ENCODE measurements at places on chromosomes 2 and 18.

DNA sequence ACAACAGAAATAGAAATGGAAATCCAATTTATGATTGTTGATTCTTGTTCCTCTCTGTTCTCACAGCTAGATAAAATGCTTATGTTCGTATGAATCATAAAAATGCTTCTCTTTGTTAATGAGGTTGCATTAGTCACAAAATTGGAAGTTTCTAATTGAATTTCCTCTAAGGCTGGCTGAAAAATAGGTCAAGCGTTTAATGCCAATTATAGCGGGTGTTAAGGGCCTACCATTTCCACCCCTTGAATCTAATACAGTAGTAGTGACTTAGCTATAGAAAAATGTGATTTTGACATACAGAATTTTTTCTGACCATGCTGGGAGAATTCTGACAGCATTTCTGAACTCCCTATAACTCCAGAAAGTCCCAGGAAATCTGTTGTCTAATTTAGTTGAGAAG is 107.1 kb downstream of the TTN start:
- no peak for DNase-seq

DNA sequence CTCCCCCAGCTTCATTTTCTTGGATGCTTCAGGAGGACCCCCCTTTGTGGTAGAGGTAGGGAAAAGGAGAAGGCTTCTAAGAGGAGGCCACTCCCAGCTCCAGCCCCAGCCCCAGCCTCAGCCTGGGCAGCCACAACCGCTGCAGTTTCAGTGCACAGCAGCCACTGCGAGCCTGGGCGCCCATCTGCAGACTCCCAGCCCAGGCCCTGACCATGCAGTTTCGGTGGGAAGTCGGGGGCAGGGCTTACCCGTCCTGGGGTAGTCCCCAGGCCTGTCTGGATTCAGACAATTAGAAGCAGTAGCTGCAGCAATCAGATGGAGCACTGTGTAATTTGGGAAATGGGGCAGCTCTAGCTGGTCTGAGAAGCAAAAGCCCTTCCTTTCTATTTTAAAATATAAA is 28.6 kb downstream of the ITM2C start:
- DNase-seq: no peak

- DNase-seq: no peak
Observed at GRCh38 chr18:62585274-62586150, 62.7 kb downstream of the ZCCHC2 start.

- DNase-seq: no peak
Observed at GRCh38 chr2:86087936-86088850, 17.5 kb downstream of the POLR1A start.

- no peak for DNase-seq
Observed at GRCh38 chr2:37350034-37350433, 5.6 kb downstream of the QPCT start.

GRCh38 chr2:215767625-215768024 is 245.7 kb downstream of the MREG start:
- no peak for DNase-seq

DNA sequence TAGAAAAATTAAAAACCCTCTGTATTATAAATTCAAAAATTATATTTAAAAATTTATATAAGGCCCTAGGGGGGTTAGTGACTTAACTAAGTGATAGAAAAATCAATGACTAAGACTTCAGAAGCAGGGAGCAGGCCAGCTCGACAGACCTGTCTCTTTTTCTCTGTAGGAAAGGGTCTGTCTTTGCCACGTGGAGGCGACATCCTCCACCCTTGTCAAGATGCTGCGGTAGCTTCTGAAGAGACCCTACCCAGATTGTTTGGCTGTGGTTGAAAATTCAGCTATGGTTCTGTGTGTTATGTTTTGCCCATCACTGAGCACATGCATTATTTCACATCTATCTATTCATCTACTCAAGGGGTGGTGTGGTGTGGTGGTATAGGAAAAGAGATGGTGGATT is 8.2 kb upstream of the SLC4A3 start:
- DNase-seq: no peak

DNA sequence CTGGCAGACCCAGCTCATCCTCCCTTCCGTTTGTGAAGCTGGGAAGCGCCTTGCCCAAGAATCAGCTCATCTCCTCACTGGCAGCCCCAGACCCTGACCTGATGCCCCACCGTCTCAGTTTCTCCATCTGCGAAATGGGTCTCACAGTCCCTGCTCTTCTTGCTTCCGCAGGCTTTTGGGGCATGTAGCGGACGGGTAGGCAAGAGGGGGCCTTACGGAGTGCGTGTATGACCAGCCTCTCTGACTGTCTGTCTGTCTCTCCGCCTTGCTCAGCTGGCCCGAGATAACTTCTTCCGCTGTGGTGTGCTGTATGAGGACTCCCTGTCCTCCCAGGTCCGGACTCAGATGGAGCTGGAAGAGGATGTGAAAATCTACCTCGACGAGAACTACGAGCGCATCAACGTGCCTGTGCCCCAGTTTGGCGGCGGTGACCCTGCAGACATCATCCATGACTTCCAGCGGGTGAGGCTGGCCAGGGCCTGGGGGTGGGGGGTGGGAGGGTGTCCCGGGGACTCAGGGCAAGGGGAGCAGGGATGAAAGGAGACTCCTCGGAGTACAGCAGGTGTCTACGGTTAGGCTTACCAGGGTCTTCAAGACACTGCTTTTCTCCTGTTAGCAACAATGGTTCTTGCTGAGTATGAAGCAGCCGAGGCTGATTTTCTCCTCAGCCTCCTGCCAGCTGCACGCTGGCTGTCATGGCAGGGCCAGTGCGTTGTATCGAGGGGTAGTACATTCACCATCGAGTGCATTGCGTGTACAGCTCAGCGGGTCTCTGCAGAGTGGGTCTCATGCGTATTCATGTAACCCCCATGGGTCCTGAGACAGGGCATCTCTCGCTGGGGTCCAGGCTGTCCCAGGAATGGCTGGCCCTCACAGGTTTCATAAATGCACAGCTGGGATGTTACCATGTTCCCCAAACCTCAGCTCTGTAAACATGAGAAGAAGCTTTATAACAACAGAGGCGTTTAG is 10.9 kb downstream of the ITM2C start:
- no peak for DNase-seq

DNA sequence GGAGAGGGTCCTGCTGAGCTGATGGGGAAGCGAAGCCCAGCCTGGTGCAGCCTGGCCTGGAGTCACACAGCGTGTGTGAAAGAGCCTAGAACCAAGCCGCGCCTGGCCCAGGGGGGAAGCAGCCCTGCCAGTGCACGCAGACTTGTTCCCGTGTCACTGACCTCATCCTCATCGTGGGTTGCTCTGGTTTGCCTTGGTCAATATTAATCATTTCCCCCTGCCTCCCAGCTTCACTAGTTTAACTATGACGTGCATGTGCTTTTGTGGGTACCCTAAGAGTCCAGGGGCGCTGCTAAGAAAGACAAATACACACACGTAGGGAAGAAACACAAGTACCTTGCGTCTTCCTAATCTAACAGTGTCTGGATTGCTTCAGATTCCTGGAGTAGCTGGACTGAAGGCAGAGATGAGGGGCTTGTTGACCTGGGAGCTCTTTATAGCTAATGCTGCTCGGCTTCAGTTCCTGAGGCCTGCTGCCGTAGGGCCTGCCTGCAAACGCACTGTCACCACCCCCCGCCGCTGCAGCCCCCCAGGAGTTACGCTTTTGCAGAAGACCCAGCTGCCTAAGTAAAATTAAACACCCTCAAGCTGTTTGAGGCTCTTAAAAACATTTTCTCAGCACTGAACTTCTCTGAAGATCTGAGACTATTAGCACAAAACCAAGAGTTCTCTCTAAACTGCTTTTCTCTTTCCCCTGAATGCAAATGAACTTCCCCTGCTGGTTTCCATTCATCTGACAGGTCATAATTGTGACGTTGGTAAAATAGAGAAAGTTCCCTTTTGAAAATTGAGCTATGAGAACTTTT is 159.2 kb downstream of the FAM210A start:
- no peak for DNase-seq

DNA sequence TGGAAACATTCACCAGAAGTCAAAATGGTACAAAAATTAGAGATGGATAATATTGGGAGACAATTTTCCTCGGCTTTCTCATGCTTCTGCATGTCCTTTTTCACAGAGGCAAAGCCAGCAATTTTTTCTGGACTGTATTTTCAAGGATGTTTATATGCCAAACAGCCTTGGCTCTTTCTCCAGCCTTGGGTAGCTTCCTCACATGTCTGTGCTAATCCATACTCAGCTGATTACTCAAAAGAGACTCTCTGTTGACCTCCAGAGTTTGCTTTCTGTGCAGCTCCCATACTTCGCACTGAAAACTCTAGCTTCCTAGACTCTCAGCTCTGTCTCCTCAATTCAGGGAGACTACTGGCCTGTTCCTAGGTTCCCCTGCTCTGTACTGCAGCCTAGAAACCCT is 10.6 kb downstream of the C18orf63 start:
- no peak for DNase-seq

GRCh38 chr18:3319399-3319798 is 57.5 kb downstream of the MYL12B start:
- DNase-seq: no peak

DNA sequence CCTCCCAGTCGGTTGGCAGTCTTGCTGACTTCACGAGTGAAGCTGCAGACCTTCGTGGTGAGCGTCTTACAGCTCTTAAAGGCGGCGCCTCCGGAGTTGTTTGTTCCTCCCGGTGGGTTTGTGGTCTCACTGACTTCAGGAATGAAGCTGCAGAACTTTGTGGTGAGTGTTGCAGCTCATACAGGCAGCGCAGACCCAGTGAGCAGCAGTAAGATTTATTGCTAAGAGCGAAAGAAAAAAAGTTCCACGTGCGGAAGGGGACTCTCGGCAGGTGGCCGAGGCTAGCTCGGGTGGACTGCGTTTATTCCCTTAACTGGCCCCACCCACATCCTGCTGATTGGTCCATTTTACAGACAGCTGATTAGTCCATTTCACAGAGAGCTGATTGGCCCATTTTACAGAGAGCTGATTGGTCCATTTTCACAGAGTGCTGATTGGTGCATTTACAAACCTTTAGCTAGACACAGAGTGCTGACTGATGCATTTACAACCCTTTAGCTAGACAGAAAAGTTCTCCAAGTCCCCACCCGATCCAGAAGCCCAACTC is 240.3 kb downstream of the LRATD1 start:
- no peak for DNase-seq

All from NCI-H187 treated with DMSO at 0.1 percent for 48 hours (cell line).